ENCODE measurements at places on chromosomes 12 and 14.

DNA sequence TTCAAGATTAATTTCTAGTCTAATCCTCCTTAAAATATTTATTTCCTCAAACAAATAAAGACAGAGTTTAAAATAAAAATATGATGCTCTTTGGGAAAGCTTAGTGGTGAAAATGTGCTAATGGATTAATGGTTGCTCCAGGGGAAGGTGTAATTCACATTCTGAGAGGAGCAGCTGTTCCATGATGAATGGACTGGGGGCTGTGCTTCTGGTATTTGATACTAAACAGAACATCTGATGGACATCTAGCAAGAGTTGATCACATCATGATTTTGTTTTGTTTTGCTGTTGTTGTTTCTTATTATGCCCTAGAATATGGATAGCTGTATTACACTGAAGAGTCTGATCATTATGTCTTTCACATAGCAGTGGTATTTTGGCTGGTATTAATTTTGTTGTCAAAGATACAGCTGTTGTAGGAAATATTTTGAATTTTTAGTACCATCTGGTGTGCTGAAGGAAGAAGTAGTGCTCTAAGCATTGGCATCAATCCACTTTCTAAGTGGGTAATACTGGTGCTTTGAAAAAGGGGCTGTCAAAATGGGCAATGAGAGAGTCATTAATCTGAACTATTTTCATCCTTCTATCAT is 296.4 kb downstream of the ADAMTS20 start:
- DNase-seq, result no peak

DNA sequence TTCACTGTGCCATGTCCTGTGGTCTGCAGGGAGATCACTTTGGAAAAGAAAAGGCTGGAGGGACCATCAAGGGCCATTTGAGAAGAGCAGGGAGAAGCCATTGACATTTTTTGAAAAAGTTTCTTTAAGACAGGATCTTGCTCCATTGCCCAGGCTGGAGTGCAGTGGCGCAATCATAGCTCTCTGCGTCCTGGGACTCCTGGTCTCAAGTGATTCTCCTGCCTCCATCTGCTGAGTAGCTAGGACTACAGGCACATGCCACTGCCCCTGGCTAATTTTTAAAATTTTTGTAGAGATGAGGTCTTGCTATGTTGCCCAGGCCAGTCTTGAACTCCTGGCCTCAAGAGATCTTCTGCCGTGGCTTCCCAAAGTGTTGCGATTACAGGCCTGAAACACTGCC is 32.3 kb downstream of the PTHLH start:
- DNase-seq, result no peak

DNA sequence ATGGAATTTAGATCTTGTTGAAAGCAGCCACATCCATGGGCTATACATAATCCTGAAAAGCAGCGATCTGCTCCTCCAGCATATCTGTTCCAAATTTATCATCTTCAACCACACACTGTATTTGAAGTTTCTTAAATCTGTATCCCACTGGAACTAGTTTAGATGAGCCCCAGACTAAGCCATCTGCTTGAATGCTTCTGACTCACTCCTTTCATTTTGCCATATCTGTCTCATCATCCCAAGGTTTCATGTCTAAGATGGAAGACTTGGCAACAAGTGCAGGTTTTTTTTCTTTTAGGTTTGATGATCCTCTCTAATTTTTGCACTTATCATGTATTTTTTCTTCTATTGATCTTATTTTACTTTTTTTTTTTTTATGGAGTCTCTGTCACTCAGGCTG is 54.4 kb upstream of the TMEM263 start:
- DNase-seq, result no peak

DNA sequence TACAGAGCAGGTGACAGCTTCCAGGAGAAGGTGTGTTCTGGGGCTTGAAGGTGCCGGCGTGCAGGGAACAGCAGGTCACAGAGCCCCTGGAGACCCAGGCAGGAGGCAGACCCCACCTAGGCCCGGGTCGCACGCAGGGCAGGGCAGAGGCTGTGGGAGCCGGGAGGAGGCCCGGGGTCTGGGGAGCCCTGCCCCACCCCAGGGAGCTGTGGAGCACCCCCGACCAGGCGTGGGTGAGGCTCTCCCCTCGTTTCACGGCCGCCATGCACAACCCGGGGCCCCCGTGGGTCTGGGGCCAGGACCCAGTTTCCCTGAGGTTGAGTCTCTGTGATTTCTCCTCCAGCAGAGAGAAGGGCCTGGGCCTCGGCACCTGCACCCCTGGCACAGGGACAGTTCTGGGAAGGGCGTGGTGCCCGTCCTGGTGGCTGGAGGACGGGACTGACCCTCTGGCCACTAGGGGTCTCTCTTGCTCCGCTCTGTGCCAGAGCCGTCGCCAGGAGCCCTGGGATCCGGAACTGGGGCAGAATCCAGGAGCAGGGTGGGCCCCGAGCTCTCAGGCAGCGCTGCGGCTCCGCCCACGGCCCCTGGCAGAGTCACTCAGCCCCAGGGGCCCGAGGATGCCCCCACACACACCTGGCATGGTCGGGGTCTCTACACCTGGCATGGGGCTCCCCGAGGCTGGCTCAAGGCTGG is 75.2 kb upstream of the FBRSL1 start:
- no peak for DNase-seq

GRCh38 chr12:48390026-48390425 is 39.3 kb upstream of the ZNF641 start:
- no peak for DNase-seq
